ENCODE measurements at places on chromosomes 3 and 15.

DNA sequence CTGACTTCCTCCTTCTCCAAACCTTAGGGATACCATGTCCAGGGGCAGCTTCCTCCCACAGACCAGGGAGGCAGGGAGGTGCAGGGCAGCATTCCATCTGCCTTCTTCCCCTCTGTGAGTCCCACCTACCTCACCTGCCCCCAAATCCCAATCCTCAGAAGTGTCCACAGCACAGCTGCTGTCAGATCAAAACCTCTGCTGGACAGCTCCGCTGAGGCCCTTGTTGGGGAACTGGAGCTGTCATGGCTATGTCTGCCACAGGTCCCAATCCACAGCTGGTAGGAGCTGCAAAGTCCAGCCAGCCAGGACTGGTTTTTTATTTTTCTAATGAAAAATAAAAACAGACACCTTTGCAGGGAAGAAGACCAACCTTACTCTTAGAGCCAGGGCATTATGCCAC is 40.7 kb upstream of the TBC1D21 start:
- no peak for DNase-seq

- no peak for DNase-seq
Measured at GRCh38 chr15:82625136-82625535, 22.0 kb downstream of the CPEB1 start.

DNA sequence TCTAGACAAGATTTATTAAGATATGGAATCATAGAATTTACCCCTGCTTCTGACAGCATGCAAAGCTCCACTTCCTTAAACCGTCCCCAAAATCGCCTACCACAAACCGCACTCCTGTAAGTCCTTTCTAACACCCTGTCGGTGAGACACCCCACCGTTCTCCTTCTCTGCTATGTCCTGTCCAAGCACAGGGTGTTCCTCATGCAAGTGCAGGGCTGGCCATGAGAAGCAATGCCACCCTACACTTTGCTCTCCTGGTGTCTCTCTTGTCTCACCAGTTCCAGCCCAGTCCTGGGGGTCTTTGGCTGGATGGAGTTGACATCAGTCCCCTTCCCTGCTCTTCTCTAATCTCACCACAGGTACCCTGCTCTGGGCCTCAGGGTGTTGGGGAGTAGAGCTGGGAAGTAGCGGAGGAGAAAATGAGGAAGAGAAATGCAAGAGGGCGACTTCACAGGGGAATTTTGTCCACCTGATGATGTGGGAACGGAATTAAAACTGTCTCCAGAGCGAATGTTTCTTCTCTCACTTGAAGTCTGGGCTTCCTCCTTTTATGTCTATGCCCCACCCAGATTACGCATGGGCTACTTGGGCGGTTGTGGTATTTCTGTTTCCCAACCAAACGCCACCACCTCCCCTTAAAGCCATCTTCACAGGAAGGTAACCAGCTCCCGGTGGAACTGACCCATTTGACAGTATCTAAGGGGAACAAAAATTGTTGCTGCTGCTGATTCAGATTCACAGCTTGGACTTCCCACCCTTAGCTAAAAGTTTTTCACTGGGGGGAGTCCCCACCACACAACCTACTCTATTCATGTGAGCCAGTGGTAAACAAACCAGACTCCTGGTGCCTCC is 49.9 kb downstream of the CASR start:
- DNase-seq, result no peak

- no peak for DNase-seq
Measured at GRCh38 chr15:87734571-87735373, 521.8 kb downstream of the NTRK3 start.

- no peak for DNase-seq
Measured at GRCh38 chr3:53286727-53287126, 30.9 kb upstream of the TKT start.

Data from NCI-H1436 treated with DMSO at 0.1 percent for 48 hours (cell line).